Bronchial smooth muscle cell (primary cell): ENCODE measurements at places on chromosomes 6 and 20. TPM values are rescaled to one million over a fixed set of nuclear protein-coding genes. Genes with fewer than 3 reads are reported as not detected.

TRAPPC3L gene
- total RNA-seq: 0.09 and 0.16 TPM in 2 replicates

IL17A gene
- total RNA-seq: not detected in 2 replicates

UNC93A gene
- total RNA-seq: not detected in 2 replicates

DUSP15 gene
- 0.26 TPM in 1 of 2 replicates, not detected in the other for total RNA-seq

MUC22 gene
- total RNA-seq: not detected in 2 replicates

CDH26 gene
- 0.16 and 0.34 TPM in 2 replicates for total RNA-seq
